Hematopoietic multipotent progenitor cell treated with erythropoietin and hydrocortisone succinate and interleukin-3 and kit ligand, for 15 days (in vitro differentiated cells): ENCODE measurements at places on chromosomes 5 and 9.

- DNase-seq: no peak
Observed at GRCh38 chr5:95605786-95606185, 14.1 kb upstream of the GPR150 start.

DNA sequence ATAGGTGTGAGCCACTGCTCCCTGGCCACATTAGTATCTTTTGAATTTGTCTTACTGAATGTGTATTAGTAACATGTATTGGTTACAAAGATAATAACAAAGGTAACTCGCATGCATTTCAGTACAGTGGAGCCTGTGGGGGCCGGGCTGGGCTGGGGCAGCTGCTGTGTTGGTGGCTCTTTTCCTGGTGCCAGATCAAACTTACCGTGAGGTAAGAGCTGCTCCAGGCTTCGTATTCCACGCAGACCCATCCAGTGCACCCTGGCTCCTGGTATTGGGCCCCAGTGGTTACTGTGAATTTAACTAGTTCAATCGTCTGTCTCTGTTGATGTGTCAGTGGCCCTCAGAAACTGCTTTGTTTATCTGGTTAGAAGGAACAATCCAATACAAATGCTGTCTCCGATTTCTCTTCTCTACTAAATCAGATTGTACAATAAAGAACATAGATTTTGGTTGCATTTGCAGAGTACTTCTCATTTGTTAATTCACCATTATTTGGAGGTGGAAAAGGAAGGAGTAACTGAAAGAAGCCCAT is 15.6 kb downstream of the PRRC2B start:
- DNase-seq: no peak

DNA sequence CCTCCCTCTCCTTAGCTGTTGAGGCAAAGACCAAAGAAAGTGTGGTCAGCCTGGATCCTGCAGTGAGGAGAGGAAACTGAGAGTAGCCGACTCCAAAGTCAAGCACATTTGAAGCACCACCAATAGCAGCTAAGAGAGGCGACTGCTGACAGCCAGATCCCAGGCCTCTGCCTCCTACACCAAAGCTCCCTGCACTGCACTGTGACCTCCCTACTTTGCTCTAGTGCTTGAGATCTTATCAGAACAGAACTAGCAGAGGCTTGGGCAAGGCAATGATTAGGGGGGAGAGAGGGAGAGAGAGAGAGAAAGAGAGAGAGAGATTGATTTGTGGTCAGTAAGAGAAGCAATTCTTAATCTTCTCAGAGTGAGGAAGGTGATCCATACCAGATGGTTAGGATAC is 216.3 kb downstream of the CDK5RAP2 start:
- no peak for DNase-seq

- no peak for DNase-seq
Observed at GRCh38 chr5:14707811-14708390, 43.4 kb downstream of the OTULIN start.

- no peak for DNase-seq
Observed at GRCh38 chr5:84218546-84218945, 166.1 kb downstream of the EDIL3 start.

GRCh38 chr5:91976451-91976850 is 593.3 kb upstream of the ARRDC3 start:
- DNase-seq: no peak

- DNase-seq: no peak
Observed at GRCh38 chr5:154002093-154002492, 36.6 kb downstream of the FAM114A2 start.

- no peak for DNase-seq
Observed at GRCh38 chr9:108271646-108272348, 584.0 kb downstream of the ACTL7B start.

GRCh38 chr9:135304886-135305285 is 174.7 kb upstream of the PPP1R26 start:
- no peak for DNase-seq
